Umbilical cord (tissue), 2 donors: ENCODE measurements at places on chromosomes 2 and 18.

DNA sequence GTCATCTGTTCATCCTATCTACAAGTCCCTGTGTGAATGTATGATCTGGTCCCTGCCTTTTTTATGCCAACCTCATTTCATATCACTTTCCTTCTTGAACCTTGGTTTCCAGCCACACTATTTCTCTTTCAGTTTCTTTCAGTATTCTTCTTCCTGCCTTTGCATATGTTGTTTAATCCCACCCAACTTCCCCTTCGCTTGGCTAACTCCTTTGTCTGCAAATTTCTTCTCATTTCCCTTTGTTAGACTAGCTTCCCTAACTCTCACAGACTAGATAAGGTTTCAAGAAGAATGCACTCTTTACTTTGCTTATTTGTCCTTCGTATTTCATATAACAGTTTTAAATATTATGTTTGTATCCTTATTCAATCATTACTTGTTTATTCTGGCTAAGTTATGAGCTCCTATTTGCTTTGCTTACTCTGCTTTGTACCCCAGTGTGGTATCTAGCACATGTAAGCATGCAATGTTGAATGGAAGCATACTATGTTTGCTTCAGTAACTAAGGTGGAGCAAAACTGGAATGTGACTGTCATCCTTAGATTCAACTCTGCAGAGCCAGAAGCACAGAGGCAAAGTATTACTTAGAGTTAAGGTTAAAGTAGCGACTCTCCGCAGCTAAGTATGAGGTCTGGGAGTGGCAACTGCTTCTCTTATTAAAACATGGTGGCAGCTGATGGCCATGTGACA is 681.3 kb downstream of the CPS1 start:
- DNase-seq = no peak

DNA sequence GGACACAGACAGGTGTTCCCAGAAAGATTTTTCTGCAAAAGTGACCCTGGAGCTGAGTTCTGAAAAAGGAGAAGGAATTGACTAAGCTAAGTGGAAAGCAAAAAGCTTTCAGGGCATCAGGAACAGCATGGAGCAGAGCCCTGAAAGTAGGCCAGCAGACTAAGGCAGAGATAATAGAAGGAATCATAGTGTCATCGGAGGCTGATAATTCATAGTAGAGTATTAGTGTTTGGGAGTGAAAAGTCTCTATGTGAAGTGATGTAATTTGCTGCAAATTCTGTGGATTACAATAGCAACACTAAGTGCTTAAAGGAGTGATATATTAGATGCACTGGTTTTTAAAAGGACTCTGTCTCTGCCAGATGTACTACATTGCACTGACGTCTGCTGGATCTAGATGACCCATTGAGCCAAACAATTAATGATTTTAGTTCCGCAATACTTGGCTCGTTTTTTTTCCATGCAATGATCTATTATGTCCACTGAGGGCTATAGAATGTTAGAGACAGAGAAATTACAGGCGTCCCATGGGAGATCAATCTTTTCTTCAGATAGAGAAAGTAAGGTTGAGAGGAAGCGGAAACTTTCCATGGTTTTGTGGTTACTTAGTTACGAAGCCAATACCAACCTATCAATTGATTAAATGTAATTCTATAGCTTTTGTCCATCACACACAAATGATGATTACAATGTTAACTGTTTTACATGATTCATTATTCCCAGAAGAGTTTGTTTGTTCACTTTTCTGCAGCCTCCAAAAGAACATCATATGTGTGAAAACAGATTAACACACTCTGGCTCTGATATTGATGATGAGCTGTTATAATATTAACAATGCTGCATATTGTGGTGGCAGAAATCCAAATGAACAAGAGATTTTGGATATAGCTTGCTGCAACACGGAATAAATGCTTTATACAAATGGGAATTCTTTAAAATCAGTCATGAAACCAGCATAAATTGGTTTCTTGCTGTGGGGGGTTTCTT is 143.7 kb downstream of the MC4R start:
- DNase-seq = peak; percentile 63

- DNase-seq = no peak
Observed at GRCh38 chr2:239049421-239050251, 201.8 kb downstream of the TWIST2 start.

- DNase-seq = no peak
Observed at GRCh38 chr2:33494155-33494779, 17.8 kb downstream of the RASGRP3 start.

DNA sequence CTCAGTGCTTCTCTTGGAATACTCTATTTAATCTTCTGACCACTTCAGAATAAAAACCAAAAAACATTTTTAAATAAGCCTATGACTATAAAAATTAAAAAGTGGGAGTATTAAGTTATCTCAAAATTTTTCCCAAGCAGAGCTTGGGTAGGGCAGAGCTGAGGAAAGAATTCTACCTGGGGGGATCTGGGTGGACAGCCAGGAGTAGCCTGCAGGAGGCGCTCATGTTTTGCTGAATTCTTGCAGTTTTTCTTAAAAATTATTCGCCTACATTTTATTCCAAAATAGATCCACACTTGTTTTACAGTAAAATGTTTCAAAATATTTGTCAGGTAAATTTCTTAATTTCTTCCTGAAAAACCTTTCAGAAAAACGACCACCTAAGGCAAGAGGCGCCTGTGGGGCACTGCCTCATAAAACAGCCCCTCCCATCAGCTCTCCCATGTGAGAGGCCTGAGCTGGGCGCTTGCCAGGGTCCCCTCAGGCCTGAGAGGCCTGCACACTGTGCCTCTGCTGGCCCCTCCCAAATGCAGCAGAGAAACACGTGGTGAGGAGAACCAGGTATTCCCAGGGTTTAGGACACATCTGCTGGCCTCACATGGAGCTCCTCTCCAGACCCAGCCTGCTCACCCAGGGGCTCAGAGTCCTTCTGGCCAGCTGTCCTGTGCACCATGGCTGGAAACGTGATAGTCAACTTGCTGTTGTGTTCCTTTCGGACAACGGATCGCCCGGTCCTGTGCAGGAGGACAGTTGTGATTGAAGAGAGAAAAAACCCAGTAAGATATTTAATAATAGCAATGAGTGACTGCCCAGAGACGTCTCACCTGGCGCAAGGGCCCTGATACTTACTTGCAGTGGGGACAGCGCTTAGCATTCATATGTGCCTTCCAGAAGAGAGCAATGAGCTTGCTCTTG is 17.5 kb downstream of the POLR1A start:
- DNase-seq = no peak

DNA sequence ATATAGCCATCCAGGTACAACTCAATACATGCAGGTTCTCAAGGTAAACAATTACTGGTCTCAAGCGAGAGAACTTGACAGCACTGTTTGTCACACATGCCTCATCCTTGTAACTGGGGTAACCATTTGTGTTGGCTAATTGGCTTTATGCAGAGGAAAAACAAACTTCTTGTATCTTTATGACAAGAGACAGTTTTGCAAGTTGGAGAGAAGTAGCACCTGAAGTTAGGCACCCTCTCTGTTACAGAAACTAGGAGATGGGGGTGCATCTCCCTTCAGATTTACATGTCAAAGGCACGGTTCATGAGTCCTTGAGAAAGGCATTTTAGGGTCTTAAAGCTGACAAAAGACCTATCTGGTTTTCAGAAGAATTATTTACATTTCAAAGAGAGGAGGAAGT is 241.7 kb downstream of the CD226 start:
- no peak for DNase-seq

- DNase-seq = no peak
Observed at GRCh38 chr2:157825885-157826284, 50.2 kb downstream of the ACVR1 start.
